ENCODE measurements at places on chromosomes 6 and 20.

DNA sequence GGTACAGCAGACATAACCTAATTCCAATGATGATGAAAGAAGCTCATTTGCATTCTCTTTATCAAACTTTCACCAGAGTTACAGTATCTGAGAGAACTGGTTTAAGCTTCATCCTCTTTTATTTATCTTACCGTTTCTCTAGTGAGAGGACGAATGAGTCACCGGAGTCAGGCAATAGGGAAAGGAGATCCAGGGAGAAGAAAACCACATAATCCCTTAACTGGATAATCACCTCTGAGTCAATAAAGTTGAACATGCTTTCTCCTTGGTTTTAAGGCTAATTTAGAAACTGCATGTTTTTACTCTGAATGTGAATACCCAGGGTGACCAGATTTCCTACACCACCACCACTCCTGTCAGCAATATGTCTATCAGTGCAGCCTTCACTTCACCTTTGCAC, 313.7 kb upstream of the TBX18 start:
- no peak for DNase-seq

DNA sequence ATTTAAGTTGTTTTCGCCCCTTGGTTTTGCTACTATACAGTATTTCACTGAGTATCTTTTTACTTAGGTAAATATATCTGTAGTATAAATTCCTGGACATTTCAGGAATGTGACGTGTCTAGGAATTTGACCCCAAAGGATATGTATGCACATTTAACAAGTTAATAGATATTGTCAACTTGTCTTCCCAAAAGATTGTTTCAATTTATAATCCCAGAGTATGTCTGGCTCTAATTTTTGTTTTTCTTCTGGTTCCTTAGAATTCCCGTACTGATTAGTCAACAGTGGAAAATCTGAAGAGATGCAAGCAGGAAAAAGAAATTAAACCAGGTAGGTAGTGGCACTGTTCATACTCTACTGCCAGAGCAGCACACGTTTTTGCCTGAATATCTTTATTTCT, 7.2 kb downstream of the PKIG start:
- no peak for DNase-seq

- DNase-seq = no peak
Measured at GRCh38 chr6:439641-440167, 48.2 kb downstream of the IRF4 start.

DNA sequence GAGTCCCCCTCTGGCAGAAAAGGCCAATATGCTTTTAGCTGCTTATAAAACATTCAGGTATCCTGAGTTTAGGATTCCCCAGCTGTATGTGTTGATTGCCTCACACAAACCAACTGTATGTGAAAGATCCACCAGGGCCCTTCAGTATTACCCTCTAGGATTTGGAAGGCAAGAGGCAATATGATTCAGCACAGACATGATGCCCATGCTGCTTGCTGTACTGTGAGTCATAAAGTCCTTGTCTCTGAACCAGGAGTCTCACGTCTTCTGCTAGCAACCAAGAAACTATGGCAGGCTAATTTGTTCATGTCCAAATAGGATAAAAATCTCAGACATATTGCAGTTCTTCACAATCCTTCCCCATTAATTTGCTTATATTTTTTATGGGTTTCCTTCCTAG, 789.2 kb upstream of the SLC35B3 start:
- no peak for DNase-seq

DNA sequence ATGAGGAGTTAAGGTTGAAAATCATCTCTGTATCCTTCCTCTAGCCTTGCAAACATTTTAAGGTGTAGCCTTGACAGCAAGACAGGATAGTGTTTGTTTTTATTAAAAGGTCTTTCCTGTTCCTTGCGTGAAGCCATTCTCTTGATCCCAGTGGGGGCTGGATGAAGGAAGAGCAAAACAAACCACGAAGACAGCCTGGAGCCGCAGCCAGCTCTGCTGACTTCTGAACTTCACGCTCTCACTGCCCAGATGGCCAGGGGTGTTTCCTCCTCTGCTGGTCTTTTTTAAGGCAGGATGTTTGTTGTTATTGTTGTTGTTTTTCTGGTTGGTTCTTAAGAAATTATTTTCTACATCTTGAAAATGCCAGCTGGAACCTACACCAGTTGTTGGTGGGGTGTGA, 156.4 kb downstream of the MTHFD1L start:
- no peak for DNase-seq

DNA sequence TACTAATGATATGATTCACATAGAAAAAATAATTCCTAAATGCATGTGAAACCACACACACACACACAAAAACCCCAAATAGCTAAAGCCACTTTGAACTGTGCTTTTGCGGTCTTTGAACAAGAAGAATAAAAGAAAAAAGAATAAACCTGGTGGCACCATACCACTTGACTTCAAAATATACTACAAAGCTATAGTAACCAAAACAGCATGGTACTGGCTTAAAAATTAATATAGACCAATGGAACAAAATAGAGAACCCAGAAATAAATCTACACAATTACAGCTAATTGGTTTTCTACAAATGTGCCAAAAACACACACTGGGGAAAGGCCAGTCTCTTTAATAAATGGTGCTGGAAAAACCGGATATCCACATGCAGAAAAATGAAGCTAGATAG, 13.4 kb downstream of the OR2B6 start:
- DNase-seq = no peak

DNA sequence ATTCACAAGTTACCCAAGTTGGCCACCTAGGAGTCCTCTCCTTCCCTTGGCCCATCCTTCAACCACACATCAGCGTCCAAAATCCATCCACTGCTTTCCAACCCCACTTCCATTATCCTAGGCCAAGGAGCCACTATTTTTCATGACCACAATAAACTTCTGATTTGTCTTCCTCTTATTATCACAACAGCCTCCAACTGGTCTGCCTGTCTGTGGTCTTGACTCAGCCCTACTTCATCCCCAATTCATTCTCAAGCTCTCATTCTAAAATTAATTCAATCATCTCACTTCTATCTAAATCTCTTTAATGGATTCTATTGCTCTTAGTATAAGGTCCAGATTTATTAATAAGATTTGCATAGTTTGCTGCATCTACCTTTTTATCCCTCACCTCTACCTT, 189.0 kb upstream of the PRDM1 start:
- no peak for DNase-seq

DNA sequence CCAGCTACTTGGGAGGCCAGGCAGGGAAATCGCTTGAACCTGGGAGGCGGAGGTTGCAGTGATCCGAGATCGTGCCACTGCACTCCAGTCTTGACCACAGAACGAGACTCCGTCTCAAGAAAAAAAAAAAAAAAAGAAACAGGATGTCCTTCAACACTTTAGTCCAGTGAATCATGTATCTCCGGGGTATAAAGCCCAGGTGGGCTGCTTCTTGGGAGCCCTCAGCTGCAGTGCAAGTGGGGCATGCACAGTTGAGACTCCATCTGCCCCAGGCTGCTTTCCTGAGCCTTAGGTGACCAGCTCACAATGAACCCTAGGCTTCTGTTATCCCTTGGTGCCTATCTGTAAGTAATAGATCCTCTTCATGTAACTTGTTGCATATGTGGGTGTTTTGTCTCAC, 187.1 kb upstream of the RNF24 start:
- no peak for DNase-seq

All from GM13976 (cell line).